ENCODE measurements at places on chromosomes 7 and 10.
A peak's percentile ranks its signal among the peaks of the same experiment; 100 is the strongest.

- no peak for DNase-seq
Measured at GRCh38 chr10:67790534-67791408, 47.2 kb downstream of the DNAJC12 start.

- no peak for DNase-seq
Measured at GRCh38 chr7:29839921-29840320, 33.6 kb downstream of the WIPF3 start.

DNA sequence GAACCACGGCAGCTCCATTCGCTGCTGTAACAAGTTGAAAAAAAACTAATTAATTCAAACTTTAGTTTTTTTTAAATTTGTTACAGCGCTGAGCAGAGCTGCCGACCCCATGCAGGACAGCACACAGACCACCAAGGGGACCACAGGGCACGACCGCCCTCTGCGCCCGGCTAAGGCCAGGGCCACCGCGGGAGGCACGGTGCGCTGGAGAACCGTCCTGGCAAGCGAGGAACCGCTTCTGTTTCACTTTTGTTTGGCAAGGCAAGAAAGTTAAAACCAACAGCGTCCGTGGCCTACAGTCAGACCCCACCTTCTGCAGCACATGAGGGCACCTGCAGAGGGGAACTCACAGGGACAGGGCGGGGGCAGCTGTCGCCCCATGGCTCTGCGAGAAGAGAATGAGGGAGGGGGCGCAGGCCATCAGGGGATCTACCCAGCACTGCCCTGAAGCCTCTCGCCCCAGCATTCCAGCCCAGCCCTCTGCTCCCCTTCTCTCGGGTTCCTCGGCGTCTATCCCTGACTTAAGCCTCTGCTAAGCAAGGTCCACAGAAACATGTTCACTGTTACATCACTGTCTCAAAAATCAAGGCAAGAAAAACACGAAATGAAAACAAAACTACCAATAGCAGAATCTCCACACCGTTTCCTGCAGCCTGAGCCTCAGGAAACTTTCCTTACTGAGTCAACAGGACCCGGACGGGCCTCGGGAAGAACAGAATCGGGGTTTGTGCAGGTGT lies 204.4 kb downstream of the DIP2C start:
- DNase-seq, result peak; percentile 7

DNA sequence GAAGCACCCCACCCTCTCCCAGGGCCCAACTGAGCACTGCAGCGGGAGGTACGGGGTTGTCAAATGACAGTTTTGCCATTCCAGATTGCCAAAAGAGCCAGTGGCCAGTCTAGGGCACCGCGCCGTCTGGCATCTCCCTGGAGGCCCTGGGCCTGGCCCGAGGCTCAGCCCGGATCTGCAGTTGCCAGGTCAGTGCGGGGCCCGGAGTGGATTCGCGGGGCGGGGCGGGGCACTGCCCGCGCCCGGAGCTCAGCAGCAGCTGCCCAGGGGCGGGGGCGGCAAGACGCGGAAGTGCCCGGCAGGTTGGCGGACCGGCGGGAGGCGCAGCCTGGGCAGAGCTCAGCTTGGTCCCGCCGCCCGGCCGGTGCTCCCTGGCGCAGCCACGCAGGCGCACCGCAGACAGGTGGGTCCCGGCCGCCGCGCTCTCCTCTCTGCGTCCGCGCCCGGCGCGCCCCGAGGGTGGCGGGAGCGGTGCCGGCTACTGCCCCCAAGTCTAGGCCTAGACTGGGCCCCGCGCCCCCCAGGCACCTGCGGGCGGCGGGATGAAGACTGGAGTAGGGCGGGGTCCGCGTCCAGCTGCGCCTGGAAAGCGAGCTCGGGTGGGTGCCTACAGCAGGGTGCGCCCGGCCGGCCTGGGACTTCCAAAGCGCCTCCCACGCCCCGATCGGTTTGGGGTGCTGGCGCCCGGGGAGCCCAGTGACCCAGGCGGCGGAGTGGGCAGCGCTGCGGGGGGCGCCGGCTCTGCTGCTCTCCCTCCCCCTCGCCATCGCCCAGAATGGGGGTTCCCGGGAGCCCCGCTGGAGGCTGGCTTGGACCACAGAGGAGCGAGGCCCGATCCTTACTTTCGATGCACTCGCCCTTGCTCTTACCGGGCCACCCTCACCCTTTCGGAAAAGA lies at the start of gene IRF5:
IRF5 (plus strand) TSS at position 281 of the 897 bp plus-strand sequence. CDS start 4,155 bp downstream, outside the sequence.
- no peak for DNase-seq

- no peak for DNase-seq
Measured at GRCh38 chr10:76082232-76082631, 650.8 kb downstream of the LRMDA start.

All from activated T-helper 1 cell treated with Interleukin-2 at 50 U/mL for 16 hours (primary cell).